ENCODE measurements at places on chromosomes 16 and 17. TPM values are rescaled to one million over a fixed set of nuclear protein-coding genes. Genes with fewer than 3 reads are reported as not detected.

DNA sequence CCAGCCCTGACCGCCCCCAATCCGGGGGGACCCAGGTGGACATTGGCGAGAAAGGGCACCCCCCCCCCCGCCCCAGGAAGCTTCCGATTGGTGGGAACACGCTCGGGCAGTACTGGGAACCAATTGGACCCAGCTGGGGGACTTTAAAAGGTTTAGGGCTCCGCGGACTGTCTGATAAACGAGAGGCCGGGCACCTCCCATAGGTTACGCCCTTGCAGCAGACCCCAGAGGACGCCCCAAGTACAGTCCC lies 245 bp downstream of the TMEM256 start:
- no peak for DNase-seq

GRCh38 chr17:77499699-77500435 lies 359.1 kb downstream of the SEC14L1 start:
- no peak for DNase-seq

DNA sequence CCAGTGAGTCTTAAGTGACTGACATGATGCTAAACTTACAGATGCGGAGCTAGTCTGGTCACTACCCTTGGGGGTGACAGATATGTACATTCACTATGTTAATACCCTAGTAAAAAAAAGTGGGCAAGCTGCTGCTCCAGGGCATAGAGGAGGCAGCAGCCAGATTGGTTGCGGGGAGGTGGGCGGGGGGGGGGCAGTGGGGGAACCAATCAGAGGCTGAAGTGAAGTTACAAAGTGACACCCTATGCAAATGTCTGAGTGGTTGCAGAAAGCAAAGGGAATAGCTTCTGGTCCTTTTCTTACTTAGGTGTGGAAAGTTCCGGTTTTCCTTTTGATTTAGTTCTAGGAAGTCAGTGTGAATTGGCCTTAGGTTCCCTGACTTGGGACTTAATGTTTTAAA lies 12.1 kb downstream of the NDEL1 start:
- no peak for DNase-seq

The ATP2C2 gene
- total RNA-seq = not detected

The PRKCB gene
- not detected for total RNA-seq

GRCh38 chr17:61072648-61073047 lies 327.0 kb upstream of the TBX2 start:
- no peak for DNase-seq

GRCh38 chr17:21356537-21357127 lies 19.5 kb upstream of the KCNJ12 start:
- DNase-seq = no peak

- DNase-seq = no peak
Observed at GRCh38 chr17:10304758-10305300, 68.0 kb downstream of the MYH13 start.

DNA sequence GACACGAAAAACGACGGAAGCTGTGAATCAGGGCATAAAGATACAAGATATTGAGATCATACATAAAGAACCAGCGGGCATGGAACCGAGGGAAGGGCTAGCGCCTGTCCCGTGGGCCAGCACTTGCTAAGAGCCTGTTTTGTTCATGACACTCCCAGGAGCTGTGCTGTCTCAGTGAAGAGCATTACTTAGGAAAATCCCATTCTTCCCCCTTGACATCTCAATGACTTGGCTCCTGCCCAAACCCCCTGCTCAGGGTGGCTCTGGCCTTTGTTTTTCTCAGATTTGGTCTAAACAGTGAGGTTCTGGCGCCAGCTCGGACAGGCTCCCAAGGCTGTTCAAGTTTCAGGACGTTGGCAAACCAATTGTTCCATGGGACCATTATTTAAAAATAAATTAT lies 79.1 kb upstream of the SEC14L1 start:
- DNase-seq = no peak

The GJD3 gene
- total RNA-seq = 3.6 TPM

- no peak for DNase-seq
Observed at GRCh38 chr17:21375162-21375560, 996 bp upstream of the KCNJ12 start.

DNA sequence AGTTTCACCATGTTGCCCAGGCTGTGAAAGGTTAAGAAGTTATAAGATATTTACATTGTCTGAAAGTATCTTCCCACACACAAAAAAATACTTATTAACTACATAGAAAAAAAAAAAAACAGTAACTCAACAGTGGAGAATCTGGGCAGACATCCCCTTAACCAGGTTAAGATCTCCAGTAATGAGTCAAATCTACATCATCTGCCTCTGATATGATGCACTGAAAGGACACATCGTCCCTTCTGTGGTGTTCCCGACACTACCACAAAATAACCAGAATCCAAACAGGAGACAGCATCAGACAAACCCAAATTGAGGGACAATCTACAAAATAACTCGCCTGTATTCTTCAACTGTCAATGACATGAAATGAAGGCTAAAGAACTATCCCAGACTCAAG lies 40.0 kb downstream of the CMTM4 start:
- DNase-seq = no peak

DNA sequence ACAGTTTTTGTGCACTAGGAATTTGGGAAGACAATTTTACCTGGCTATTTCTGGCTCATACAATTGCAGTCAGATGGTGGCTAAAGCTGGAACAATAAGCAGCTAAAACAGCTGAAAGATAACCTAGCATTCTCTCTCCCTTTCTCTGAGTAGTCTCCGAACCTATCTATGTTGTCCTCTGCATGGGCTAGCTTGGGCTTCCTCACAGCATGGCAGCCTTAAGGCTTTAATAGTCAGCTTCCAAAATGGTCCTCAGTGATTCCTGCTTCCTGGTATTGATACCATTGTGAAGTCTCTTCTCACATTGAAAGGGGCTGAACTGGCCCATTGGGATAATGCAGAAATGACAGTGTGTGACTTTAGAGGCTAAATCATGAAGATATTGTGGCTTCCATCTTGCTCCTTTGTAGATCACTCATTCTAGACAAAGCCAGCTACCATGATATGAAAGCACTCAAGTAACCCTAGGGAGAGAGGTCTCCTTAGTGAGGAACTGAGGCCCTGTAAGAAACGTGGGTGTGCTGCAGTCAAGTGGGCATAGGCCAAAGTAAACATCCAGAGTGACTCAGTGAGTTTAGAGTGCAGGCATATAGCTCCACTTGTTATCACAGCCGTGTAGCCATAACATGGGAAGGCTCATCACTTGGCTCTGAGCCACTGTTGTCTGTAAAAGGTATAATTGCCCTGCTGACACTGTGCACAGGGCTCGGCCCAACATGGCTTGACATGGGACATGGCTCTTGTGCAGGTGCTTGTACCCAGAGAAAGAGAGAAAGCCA lies 5.5 kb upstream of the VKORC1 start:
- no peak for DNase-seq

DNA sequence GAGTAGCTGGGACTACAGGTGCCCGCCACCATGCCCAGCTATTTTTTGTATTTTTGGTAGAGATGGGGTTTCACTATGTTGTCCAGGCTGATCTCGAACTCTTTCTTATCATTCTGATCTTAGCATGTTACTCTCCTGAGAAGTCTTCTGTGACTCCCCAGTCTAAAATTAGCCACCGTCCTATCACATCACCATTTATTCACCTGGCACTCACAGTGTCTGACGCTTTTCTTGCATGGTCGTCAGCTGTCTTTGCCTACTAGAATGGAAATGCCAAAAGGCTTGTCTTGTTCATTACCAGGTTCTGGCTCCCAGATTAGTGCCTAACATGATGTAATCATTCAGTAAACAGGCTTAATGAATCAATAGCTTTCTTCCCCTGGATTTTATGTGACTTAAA lies 23.8 kb downstream of the TOM1L1 start:
- DNase-seq = no peak

GRCh38 chr17:42853597-42853967 lies 2.6 kb downstream of the AOC3 start:
- no peak for DNase-seq

- no peak for DNase-seq
Observed at GRCh38 chr16:81560979-81561657, 116.5 kb downstream of the CMIP start.

The C17orf107 gene
- 0.88 TPM for total RNA-seq

DNA sequence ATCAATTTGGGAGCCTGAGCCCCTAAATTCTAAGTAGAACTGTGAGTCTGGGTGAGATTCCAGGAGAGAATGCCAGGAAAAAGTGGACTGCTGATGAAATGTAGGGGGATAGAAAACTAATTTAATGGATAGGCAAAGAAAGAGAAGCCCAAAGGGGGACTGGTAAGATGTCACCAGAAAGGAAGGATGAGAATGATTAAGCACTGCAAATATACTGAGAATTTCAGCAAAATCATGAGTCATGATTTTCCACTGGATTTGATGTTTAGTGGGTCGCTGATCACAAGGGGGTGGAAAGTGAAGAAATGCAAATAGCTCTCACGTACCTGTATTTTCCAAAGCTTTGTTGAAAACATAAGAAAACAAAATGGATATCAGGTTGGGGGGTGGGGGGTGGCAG lies 201.8 kb downstream of the SLC39A11 start:
- DNase-seq = no peak

- no peak for DNase-seq
Observed at GRCh38 chr17:3929181-3929580, 12.9 kb upstream of the P2RX1 start.

DNA sequence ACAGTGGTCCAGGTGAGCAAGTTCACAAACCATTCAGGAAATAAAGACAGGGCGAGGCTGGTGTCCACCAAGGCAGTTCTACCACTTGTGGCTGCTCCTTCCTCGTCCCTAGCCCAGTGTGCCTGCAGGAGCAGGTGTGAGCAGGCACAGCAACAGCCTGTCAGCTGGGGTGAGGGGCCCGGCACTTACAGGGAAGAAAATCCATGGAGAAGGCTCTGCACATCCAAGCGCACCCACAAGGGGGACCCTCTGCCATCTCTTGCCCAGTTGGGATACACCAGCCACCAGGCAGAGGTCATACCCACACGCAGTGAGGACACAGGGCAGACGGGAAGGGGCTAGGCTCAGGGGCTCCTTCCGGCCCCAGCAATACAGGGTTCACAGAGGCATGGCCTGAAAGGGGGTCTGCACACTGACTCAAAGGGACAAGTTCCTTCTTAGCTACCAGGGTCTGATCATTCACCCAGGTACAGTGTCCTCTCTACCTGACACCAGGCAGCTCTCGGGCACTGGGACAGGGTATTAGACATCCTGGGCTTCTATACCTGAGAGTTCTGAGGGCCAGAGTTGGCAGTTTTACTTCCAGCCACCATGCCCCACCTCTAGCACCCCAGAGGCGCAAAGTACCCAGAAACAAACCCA lies 27.0 kb downstream of the CDIP1 start:
- no peak for DNase-seq

GRCh38 chr17:15917021-15917437 lies 27.9 kb upstream of the ADORA2B start:
- DNase-seq = no peak

DNA sequence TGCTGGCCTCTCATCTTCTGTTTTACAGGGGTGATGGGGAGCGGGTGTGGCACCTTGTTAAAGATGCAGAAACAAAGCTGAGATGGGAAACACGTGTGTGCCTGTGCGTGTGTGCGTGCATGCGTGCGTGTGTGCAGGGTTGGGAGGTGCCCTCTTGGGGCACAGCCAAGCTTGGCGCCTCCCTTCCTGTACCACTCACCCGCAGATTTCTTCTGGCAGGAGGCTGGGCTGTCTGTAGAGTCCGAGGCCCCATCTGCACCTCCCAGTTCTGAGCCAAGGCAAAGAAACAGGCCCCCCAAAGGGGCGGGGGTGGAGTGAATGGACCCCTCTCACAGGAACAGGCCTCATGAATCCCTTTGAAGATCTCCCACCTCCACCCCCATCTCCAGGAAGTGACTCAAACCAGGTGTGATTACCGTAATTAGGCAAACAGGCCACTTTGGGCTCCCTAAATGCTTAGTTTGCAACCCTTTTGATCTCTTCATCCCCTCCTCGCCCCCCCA lies 20.9 kb downstream of the TNS4 start:
- DNase-seq = no peak

DNA sequence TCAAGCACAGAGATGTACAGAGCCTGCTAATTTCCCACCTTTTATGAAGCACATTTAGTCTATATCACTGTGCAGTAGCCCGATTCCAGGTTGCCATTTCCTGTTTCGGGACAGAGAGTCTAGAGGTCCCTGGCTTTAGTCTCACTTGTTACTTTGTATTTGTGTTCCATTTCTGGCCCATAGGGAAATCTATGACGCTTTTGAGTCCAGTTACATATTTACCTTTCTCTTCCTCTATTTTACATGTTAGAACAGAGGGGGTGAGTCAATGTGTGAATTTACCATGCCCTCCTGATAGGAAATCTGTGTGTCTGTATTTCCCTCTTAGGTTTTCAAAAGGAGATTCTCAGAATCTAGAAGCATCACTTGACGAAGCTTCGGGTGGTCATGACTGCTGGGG lies 227.1 kb upstream of the ZFHX3 start:
- no peak for DNase-seq

The CACNA1G gene
- not detected for total RNA-seq

The ACSM2A gene
- total RNA-seq = not detected

DNA sequence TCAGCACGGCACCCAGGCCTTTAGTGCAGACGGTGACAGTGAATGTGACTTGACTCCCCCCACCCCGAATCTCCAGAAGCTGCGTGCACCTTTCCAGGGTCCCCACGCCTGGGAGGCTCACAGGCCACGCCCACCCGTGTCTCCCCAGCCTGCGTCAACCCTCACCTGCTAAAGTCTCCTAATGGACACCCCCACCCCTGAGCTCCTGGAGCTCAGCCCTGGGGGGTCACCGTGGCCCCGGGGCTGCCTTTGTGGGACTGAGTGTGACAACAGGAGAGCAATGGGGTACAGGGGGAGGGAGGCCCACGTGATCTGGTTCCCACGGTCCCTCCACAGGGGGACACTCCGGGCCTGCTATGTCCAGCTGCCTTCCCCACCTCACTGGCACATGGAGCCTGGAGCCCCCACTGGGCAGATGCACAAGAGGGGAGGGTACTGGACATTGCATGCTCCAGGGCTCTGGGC lies 7.4 kb upstream of the FASN start:
- no peak for DNase-seq

DNA sequence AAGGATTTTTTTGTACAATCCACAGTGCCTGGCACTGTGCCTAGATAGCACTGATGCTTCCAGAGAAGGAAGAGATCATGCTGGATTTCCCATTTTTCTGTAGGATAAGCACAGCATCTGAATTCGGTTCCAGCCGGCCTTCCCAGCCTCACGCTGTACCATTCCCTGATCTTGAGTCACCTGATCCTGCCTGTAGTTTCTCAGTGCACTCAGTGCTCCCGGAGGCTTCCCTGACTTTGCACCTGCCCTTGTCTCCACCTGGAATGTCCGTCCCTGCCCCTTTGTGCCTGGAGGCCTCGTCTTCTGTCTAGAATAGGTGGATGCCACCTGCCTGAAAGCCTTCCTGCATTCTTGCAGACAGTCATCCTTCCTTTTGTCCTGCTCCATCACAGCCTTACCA lies 179.9 kb downstream of the CCDC182 start:
- DNase-seq = no peak

GRCh38 chr17:80717720-80718083 lies 173.1 kb downstream of the RPTOR start:
- no peak for DNase-seq

The MAP2K6 gene
- 8.8 TPM for total RNA-seq

The WFDC1 gene
- total RNA-seq = not detected

- DNase-seq = no peak
Observed at GRCh38 chr16:67198238-67198734, 645 bp upstream of the ELMO3 start.

GRCh38 chr16:26335236-26335853 lies 643.6 kb downstream of the HS3ST4 start:
- no peak for DNase-seq

GRCh38 chr16:55717326-55717725 lies 61.5 kb downstream of the SLC6A2 start:
- DNase-seq = no peak

GRCh38 chr17:72850410-72851118 lies 241.9 kb downstream of the SLC39A11 start:
- no peak for DNase-seq

- no peak for DNase-seq
Observed at GRCh38 chr16:12002447-12003006, 26.0 kb downstream of the SNX29 start.
